Activated naive CD4-positive, alpha-beta T cell (primary cell): ENCODE measurements at places on chromosomes 6 and 20.

DNA sequence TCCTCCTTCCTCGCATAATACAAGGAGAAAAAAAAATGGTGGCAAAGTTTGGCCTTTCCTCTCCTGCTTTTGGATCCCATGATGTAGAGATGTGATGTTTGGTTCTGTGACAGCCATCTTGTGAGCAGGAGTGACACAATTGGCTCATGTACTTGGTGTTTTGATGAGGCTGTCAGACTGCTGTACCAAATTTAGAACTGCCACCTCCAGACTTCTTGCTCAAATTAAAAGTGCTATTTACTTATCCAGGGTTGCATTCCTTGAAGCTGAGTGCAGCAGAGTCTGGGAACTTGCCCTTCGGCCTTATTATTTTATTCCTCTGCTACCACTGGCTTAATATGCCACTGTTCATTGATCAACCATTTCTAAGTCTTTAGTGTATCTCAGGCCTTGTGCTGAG lies 21.9 kb downstream of the BCAS1 start:
- no peak for DNase-seq

GRCh38 chr20:6768228-6769140 lies 998 bp downstream of the BMP2 start:
- no peak for DNase-seq

- DNase-seq: no peak
These were observed 310.4 kb downstream of the HAO1 start for GRCh38 chr20:7629880-7630279.

- no peak for DNase-seq
These were observed 21.6 kb upstream of the FBXO9 start for GRCh38 chr6:53043581-53043980.

DNA sequence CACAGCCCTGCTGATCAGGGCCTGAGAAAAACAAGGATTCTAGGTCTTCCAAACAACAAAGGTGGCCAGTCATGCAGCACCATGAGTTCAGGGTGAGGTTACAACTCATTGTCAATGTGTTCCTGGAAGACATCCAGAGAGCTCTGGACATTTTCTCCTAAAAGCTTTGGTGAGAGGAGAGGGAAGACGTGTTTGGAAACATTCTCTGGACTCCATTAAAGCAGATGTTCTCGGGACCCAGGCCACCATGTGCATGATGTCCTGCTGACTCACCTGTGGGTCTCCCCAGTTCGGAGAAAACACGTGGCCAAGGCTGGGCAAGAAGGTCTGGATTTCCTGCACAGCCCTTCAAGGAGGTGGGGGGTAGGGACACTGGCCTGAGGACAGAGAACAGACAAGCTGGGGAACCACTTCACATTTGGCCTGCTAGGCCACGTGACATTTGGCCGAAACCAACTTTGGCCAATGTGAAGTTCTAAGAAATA lies 61.6 kb downstream of the KCNB1 start:
- DNase-seq: no peak

GRCh38 chr6:1070085-1070521 lies 241.8 kb upstream of the FOXQ1 start:
- no peak for DNase-seq

- no peak for DNase-seq
These were observed 384.5 kb downstream of the SMOC2 start for GRCh38 chr6:168825226-168826077.

GRCh38 chr6:12064131-12064530 lies 52.0 kb downstream of the HIVEP1 start:
- no peak for DNase-seq

DNA sequence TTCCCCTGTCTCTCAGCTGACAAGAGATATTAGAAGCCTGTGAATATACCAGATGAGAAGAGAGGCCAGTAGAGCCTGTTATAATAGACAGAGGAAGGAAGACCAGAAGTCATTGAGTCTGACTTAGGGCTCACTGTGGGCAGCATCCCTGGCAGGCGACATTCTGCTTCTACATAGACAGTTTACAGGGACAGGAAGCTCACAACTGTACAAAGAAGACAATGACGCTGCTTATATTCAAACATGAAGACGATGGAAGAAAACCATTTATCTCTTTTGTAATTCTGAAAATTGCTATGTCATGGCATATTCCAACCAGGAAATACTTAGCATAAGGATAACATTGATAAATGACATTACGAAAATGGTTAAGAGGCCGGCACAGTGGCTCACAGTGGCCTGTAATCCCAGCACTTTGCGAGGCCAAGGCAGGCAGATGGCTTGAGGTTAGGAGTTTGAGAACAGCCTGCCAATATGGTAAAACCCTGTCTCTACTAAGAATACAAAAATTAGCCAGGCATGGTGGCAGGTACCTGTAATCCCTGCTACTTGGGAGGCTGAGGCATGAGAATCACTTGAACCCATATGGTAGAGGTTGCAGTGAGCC lies 170.9 kb downstream of the UBE3D start:
- no peak for DNase-seq

DNA sequence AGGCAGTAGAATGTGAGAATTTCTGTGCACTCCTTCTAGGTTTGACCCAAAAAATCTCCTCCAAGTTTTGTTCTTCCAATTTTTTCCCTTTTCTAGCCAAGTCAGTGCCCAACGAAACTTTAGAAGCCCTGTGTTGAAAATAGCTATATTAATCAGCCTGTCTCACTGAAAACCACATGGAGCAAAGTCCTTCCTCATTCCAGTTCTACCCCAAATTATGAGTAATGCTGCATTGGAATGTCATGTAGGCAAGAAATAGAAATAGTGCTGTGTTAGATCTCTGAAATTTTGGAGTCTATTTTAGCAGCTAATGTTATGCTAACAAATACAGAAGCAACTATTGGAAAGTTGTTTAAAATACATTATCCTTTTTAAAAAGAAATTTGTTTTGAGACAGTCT lies 725.5 kb downstream of the TBC1D32 start:
- DNase-seq: no peak

- no peak for DNase-seq
These were observed 116.6 kb upstream of the DUSP22 start for GRCh38 chr6:175680-176079.

- no peak for DNase-seq
These were observed 9.9 kb upstream of the HEBP2 start for GRCh38 chr6:138393871-138394783.

GRCh38 chr6:16730738-16731477 lies 30.4 kb downstream of the ATXN1 start:
- no peak for DNase-seq

DNA sequence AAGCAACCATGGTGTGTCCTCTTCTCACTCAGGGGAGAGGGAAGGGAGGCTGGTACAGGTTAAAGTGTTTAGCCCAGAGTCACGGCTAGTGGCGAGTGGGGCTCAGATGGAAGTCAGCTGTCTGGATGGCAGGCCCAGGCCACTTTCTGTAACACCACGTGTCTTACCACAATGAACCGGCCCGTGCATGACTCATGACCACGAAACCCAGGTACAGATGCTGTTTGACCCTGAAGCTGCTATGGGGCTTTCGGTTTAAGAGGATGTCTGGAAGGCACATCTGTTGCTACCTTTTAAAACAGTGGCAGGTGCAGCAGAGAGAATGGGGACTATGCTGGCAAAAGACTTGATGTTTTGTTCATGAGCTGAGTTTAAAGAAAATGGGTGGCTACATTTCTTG lies 36.5 kb upstream of the MPC1 start:
- DNase-seq: no peak

DNA sequence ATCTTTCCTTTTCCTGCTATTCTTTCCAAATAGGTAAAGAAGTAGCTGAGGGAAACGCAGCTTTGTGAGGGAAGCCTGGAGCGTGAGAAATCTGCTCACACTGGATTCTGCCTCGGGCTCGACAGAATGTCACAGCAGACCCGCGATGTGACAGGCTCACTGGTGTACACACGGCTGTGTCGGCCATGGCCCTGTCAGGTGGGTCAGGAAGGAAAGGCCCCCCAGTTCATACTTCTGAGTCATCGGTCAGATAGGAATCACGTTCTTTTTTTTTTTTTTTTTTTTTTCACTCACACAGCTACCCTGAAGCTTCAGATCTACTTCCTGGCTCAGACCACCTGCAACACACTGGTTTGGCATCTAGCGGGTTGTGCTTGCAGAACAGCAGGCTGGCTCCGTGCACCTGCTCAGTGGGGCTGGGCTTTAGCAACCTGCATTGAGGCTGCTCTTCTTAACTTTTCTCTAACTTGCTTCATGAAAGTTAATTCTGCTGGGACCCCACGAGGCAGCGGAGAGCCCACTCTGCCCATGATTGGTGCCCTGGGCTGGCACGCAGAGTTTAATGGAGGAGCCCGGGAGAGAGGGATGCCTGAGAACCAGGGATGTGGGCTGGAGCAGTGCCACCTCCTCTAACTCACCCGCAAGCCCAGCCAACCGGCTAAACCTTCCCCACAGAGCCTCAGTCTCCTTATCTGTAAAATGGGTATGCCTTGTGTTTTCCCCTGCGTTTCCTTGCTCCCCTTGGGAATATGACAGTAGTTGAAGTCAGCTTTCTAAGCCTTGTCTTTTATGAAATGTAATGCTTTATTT lies 61.5 kb upstream of the FNDC1 start:
- peak; percentile 29 for DNase-seq

GRCh38 chr20:38355161-38356012 lies 9.1 kb downstream of the LBP start:
- DNase-seq: no peak

- no peak for DNase-seq
These were observed 23.1 kb downstream of the ELOVL2 start for GRCh38 chr6:11021003-11021402.

- no peak for DNase-seq
These were observed 39.9 kb upstream of the IYD start for GRCh38 chr6:150328744-150329405.

- DNase-seq: no peak
These were observed 565.4 kb downstream of the RFPL4B start for GRCh38 chr6:112912416-112913101.

DNA sequence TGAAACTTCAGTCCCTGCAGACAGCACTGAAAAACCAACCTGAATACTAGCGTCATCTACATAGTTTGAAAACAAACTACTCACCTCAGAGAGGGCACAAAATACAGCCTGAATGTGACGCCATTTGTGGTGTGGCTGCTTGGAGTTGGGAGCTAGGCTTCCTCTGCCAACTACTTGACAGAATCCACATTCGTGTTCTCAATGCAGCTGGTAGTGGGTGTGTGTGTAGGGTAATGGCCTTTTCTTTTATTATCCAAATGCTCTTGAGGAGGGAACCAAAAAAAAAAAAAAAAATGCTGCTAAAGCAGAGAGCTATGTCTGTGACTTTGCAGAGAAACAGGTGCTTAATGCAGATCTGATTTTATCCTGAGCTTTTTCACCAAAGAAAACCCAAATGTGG lies 207.8 kb downstream of the OTOR start:
- no peak for DNase-seq

DNA sequence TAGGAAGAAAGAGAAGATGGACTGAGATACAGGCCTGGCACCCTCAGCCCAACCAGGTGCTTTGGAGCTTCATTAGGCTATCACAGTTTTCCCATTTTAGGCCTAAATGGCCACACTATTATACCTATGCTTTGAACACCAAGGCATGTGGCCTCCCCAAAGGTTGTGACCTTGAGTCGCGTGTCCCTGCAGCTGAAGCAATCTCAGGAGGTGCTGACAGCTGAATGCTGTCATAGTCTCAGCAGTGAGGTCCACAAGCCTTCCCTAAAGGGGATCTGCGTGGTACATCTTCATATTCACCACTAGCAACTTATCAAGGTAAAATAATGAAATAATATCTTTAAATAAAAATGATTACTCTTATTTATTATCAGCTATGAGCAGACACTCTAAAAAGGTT lies 707.9 kb upstream of the NRSN1 start:
- no peak for DNase-seq

DNA sequence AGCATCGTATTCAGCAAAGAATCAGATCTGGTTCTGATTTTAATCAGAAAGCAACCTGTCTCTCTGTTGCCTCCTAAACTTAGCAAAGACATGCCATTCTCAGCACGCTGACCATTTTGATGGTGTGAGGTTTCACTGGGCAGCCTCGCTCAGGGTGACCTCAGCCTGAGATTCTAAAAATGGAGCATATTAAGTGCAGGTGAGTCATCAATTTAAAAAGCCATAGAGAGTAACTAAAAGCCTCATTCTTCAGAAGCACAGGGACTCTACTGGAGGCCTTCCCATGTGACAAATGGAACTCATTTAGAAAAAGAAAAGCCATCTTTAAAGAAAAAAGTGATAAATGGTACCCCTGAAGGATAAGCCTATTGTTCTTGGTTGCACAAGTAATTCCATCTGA lies 91.3 kb downstream of the FILIP1 start:
- no peak for DNase-seq

GRCh38 chr6:139757784-139758183 lies 383.3 kb upstream of the CITED2 start:
- no peak for DNase-seq

DNA sequence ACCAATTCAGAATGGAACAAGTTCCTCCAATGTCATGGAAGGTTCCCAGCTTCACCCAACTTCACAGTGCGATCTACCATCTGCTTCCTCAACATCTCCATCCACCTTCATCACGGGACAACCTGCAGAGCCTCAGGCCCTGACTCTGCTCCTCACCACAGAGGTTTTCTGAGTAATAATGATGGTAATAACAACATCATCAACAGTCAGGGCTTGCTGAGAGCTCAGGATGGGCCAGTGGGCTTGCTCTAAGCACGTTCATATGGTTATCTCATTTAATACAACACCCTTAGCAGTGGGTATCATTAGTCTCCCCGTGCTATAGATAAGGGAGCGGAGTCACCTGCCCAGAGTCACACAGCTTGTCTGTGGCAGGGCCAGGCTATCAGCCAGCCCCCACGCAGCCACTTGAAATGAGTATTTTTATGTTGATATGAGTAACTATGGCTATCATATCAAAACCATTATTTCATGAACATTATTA lies 38.6 kb downstream of the PREX1 start:
- no peak for DNase-seq

GRCh38 chr6:136113736-136114173 lies 136.4 kb downstream of the MTFR2 start:
- no peak for DNase-seq
